ENCODE measurements at places on chromosomes 16 and 17.

DNA sequence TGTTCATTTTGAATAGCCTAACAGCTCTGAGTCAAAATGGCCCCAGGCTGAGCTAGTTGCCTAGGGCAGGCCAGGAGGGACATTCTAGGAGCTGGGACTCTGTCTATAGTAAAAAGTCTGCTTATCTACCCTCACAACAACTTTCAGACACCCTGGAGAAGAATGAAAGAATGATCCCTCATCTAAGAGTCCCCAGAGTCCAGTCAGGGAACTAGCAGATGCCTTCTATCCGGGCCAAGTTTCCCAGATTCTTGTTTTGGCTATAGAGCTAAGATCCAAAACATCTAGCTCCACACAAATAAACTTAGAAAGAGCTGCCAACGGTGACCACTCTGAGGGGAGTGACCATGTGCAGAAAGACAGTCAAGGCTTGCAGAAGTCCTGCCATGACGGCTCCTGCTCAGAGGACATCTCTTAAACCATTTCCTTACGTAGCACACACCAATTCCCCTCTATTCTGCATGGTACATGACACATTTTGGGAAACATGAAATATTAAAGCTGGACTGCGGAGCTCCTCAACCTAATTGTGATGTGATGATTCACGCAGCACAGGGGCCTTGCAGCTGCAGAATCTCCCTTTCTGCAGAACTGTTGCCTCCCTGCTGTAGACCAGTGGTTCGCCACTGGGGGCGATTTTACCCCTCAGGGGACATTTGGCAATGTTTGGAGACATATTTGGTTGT is 24.2 kb downstream of the FAM20A start:
- no peak for DNase-seq

GRCh38 chr17:14101976-14102375 is 32.7 kb downstream of the COX10 start:
- DNase-seq, result no peak

DNA sequence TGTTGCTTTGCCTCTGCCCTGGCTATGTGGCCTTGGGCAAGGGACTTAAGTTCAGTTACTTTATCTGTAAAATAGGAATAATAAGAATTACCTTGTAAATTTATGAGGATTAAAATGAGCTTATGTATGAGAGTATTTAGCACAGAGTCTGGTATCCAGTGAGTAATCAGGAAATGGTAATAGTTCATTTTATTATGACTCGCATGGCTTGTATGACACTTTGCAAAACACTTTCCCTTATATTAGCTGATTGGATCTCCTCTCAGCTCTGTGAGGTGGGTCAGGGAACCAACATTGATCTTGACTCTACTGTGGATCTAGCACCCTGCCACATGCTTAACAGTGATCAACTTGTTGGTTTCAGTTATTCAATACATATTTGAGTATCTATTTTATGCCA is 8.3 kb upstream of the CDH3 start:
- DNase-seq, result no peak

GRCh38 chr16:72836985-72837384 is 210.9 kb downstream of the ZFHX3 start:
- DNase-seq, result no peak

- no peak for DNase-seq
These were observed 1.9 kb upstream of the SMIM5 start for GRCh38 chr17:75631353-75631752.

GRCh38 chr17:75325348-75325747 is 36.1 kb upstream of the SLC25A19 start:
- DNase-seq, result no peak

DNA sequence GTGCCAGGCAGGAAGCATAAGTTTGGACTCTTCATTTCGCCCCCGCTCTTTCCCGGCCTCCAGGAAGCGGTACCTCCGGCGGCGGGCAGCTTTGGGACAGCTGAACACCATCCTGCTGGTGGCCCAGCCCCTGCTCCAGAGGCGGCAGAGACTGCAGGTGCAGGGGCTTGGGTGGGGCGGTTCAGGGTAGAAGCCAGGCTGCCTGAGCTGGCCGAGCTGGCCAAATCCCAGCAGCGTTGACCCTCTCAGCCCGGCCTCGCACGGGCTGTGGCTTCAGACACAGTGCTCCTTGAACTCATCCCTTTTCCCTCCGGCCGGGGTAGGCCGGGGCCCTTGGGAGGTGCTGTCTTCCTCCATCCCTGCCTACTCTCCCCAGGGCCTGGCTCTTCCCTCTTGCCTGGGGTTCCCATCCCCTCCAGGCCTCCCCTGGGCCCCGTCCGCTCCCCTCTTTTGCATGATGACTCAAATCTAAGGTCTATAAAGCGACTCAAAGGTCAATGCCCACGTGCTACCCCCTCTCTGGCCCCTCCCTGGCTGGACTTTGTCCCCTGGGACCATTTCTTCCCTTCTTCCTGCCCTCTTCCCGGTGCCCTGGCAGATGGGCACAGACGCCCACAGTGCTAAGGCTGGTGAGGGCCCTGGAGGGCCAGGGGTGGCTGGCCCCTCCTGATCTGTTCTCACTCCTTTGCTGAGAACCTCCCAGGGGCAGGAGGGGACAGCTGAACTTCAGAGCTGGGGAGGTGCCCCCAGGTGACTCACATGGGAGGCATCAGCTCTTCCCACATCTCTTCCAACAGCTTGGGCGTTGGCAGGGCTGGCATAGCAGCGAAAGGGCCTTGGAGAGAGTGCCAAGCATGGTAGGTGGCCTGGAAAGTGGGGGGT is 22.7 kb downstream of the MYO15B start:
- no peak for DNase-seq

GRCh38 chr17:50688245-50688644 is 19.5 kb downstream of the ANKRD40 start:
- DNase-seq, result no peak

DNA sequence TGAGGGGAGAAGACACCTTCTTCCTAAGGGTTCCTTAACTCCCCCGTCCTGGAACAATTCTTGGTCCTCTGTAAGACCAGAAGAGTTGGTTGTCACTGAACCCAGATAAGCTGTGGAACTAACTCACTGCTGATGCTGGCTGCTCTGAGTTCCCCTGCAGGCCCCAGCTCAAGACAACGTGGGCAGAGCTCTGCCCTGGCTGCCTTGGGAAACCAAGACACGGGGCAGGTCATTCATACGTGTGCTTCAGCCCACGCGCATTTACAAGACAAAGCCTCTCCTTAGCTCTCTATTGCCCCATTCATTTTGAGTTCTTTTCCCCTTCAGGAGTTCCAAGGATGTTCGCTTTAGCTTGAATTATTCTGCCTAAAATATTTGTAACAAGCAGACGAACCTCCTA is 3.4 kb upstream of the NAT9 start:
- DNase-seq, result no peak

DNA sequence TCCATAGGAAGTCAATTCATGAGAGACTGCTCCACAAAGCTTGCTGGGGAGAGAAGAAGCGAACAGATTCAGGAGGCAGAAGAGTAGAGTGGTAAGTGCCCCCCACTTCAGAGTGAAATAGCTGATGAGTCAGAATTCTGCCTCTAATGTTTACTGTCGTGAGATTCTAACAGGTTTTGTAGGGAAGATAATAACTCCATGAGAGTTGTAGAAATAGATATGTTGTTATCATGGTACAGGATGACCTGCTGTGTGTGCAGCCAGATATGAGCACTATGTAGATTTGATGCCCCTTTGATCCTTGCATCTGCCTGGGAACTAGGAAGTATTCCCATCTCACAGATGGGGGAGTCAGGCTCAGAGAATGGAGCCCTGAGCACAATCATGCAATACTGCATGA is 502.4 kb upstream of the CDH11 start:
- no peak for DNase-seq

GRCh38 chr16:4682616-4683254 is 10.6 kb upstream of the NUDT16L1 start:
- peak; percentile 73 for DNase-seq

GRCh38 chr16:10581507-10581906 is 1.1 kb upstream of the EMP2 start:
- no peak for DNase-seq

GRCh38 chr17:1783834-1784611 is 22.2 kb downstream of the SERPINF1 start:
- DNase-seq, result no peak

GRCh38 chr17:57033296-57033695 is 51.8 kb upstream of the AKAP1 start:
- DNase-seq, result no peak

DNA sequence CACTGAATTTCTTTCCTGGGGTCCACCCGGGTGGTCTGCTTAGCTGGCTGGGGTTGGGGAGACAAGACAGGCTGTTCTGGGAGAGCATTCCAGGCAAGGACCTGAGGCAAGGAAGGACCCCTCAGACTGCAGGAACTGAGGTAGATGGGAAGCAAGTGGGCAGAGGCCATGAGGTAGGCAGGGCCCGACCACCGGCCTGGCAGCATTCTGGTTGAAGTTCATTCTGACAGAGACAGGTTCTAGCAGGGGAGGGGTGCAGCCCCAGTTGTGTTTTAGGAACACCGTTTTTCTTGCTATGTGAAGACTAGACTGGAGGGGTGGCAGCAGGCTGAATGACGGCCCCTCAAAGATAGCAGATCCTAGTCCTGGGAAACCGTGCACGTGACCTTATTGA is 17.5 kb downstream of the B9D1 start:
- no peak for DNase-seq

GRCh38 chr17:48790607-48791127 is 26.4 kb downstream of the TTLL6 start:
- no peak for DNase-seq

GRCh38 chr17:13788385-13788784 is 186.7 kb upstream of the HS3ST3A1 start:
- no peak for DNase-seq

All from stimulated activated naive CD8-positive, alpha-beta T cell treated with anti-CD3 and anti-CD28 coated beads, Interleukin-15, Interleukin-2, amounts not matched to agents 100 U/mL and 50 U/mL, for 24 hours (primary cell).